ENCODE measurements at places on chromosomes 7 and 10.

DNA sequence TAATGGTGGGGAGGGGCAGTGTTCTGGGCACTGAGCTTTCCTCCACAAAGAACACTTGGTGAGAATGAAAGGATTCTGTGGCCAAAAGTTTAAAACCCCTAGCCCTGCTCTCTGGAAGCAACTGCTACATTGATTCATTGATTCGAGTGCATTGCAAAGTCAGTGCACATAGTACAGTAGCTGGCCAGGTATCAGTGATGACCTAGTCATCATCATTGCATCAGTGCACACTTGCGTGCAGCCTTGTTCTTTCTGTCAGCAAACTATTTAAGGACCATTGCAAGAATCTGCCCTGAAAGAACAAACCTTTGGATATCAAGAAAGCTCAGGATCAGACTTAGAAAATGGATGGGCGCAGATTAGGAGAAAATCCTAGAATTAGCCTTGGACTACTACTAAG is 47.4 kb downstream of the CUL1 start:
- no peak for DNase-seq

DNA sequence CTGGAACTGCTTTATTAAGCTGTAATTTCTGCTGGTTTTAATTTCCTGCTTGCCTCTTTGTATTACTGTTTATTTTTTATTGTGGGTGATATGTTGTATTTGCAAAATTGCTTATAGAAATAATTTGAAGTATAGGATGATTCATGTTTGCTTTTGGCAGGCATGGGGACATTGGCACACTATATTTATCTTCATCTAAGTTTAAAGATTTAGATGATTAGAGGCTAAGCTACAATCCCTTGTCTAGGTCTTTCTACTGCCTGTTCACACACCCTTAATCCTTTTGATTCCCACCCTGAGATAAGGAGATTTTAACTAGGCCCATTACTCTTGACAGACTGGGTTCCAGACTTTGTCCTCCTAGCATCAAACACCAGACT is 182.8 kb upstream of the KAT6B start:
- no peak for DNase-seq

GRCh38 chr10:10830293-10830986 is 187.2 kb upstream of the CELF2 start:
- no peak for DNase-seq

GRCh38 chr10:82377608-82378007 is 502.6 kb downstream of the NRG3 start:
- DNase-seq: peak; percentile 19

DNA sequence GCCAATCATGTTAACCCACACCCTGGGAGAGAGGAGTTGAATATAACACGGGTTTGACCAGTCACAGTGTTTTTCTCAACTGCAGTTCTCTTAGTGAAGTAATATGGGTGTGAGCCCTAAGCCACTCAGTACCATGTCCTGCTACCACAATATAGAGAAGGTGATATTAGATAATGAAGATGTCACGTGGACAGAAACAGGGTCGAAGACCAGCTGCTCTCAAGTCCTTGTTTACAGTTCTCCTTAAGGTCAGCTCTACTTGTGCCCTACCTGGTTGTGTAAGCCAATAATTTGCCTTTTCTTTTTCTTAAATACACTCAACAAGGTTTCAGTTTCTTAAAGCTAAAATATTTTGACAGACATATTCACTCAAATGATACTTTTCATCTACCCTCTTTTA is 128.3 kb upstream of the POT1 start:
- no peak for DNase-seq

- DNase-seq: no peak
Observed at GRCh38 chr7:10116511-10116910, 857.2 kb upstream of the PHF14 start.

DNA sequence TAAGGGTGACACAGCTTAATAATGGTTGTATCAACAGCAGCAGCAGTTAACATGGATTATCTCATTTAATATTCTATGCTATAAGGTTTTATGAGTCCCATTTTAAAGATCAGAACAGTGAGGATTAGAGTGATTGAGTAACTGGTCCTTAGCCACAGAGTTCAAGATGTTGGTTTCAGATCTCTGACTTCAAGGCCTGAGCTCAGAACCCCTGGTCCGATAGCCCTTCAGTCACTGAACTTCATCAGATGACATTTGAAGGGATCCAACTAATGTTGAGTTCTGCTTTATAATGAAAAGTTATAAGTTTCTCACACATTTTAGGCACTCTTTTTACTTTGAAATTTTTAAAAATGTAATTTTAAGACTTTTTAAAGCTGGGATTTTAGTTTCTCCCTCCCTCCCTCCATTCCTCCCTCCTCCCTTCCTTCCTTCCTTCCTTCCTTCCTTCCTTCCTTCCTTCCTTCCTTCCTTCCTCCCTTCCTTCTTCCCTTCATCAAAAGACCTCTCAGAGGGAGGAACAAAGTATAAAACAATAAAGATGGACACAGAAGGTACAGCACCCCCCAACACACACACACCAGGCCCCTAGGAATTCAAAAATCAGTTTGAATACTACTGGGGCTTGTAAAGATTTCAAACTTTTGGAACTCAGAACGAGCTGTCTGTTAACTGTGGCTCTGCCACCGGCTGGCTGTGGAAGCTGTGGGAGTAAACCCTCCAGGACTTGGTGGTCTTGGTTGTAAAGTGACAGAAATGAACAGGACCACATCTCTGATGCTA is 206.9 kb upstream of the AGK start:
- DNase-seq: no peak

DNA sequence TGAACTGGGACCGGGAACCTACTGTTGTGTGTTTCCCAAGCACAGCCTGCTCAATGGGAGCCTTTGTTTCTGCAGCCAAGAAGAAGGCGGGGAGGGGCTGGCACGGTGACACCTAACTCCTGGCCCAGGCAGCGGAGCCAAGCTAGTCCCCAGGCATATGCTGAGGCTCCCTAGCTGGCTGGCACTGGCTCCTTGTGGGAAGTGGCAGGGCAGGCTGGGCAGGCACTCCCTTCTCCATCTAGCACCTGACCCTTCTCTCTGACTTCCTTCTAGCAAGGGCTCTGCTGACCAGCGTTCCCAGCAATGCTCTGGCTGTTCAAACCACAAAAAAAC is 325.0 kb downstream of the PLXNA4 start:
- DNase-seq: no peak

- DNase-seq: no peak
Observed at GRCh38 chr10:123391275-123392028, 237.2 kb downstream of the BUB3 start.

GRCh38 chr7:54841772-54842697 is 83.0 kb upstream of the SEC61G start:
- DNase-seq: peak; percentile 44

DNA sequence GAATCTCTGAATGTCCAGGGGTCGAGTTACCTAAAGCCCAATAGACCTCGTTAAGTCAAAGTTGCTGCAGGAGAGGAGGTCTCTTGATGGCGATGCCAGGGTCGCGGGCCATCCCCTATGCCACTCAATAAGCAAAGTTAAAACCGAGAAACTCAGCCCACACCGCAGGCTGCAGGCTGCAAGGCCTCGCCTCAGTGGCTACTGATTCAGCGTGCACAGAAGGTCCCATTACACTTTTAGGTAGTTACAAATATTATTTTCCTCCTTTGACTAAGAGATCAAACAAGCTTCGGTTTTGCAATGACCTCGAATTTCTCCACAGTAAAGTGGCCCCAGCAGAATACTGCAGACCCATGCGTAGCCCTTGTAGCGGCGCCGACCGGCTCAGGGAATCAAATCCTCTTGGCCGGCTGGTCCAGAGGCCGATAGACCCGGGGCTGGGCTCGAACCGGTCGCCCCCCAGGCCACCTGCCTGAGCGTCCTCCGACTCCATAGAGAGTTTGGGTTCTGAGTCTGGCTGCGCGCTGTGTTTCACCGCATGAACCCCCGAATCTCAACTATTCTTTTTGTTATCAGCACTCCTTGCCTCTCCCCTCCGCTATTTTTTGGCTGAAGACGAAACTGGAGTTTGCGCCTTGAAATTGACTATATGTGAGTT is 2.3 kb downstream of the C1QL3 start:
- no peak for DNase-seq

DNA sequence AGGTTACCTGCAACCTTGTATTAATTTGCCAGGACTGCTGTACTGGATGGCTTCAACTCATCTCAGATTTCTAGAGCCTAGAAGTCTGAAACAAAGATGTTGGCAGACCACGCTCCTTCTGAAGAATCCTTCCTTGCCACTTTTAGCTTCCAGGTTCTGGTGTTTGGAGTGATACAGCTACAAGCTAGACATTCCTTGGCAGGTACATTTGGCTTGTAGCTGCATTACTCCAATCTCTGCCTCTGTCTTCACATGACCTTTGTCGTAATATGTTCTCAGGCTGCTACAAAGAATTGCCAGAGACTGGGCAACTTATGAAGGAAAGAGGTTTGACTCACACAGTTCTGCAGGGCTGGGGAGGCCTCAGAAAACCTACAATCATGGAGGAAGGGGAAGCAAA is 146.3 kb downstream of the GALNT17 start:
- DNase-seq: no peak

DNA sequence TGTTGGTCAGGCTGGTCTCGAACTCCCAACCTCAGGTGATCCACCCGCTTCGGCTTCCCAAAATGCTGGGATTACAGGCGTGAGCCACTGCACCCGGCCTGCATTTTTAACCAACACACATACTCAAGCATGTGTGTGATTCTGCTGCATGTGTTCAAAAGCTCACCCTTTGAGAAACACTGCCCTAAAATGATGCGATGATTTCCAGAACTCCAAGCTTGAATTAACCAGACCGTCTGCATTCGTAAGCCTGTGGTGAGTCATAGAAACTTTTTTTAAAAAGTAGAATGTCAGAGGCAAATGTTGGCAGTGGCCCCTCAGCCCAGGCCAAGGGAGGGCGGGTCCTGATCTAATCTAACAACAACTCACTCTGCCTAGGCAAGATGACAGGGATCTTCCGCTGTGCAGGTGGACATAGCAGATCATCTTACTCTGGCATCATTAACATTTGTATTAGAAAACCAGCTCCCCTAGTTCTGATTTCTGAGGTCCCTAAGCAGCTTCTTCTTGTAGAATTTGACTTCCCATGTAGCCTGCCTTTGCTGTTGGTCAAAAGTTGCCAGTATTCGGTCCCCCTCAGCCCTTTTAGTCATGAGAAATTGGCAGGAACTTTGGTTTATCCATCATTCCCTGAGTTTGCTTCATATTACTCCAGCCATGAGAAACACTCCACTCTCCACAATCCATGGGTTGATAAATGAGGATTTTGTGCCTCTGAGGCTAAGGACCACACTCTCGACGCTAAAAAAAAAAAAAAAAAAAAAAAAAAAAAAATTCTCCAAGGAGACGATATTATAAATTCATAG is 190.4 kb downstream of the SKIDA1 start:
- DNase-seq: no peak

- DNase-seq: no peak
Observed at GRCh38 chr10:90923111-90923731, 2.3 kb upstream of the ANKRD1 start.

DNA sequence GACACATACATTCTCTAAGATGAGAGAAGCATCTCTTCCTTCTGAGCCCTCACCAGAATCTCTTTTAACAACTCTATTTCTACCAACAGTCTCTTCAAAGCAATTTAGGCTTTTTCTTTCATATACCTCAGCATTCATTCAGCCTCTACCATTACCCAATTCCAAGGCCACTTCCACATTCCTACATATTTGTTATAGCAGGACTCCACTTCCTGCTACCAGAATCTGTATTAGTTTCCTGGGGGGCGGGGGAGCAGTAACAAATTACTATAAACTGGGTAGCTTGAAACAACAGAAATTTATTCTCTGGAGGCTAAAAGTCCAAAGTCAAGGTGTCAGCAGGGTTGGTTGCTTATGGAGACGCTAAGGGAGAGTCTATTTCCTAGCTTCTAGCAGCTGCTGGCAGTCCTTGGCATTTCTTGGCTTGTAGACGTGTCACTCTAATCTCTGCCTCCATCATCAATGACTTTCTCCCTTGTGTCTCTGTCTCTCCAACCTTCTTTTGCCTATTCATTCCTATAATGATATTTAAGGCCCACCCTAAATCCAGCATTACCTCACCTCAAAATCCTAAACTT is 7.4 kb downstream of the PRPS1L1 start:
- no peak for DNase-seq

DNA sequence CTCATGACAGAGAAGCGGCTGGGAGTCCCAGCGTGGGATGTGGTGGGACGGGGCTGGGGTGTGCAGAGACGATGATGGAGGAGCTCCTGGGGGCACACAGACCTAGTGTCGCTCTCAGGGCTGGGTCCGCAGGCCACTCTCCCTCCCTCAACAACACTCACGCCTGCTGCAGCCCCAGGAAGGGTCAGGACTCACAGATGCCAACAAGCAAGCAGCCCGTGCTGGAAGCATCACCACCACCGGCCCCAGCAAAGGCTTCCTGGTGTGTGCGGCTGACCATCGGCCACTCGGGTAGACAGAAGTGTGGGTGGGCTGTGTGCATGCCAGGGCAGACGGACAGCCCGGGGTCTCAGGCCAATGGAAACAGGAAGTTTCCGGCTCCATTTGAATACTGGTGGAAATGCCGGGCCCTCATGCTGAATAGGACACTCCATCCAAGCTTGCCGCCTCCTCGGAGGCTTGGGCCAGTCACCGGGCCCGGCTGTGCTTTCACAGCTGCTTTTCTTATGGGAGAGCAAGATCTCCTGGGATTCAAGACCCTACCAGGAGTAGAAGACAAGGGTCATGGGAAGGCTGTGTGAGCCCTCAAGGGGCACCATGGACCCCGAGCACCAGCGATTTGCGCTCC is 178.1 kb downstream of the ELFN1 start:
- no peak for DNase-seq

DNA sequence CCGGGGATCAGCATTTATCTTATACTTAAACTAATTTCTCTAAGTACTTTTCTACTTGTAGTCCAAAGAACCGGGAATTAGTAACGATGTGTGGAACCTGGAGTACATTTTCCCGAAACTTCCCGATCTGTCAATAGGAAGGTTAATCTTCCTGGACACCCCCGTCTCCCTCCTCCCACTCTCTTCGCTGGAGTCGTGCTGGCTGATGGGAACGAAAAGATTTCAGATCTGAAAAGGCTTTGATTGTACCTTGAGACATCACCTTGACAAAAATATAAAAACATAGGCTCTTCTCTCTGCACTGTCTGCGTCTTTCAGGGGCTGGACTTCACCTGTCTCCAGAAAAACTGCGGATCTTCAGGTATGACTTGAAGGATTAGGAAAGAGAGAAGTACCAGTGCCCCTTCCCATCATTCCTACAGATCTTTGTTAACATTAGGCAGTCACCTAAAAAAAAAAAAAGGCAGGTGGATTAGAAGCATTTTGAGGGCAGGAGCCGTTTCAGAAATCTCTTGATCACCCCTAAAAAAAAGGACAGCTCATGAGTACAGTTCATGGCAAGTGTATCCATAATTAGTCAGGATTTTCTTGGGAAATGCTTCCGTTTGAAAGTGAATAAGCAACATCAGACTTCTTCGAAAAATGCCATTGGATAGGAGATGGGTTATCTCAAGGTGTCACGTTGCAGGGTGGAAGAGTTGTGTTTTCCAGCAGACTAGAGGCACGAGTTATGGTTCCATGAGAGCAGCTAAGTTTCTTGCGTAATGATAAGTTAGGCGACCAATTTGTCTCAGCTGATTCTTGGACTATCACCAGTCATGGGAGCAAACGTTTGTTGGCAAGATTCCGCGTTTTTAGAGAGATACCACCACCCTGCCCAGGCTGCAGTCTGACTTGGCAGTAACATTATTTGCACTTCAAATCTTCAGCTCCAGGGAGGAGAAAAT is 7.8 kb upstream of the BAMBI start:
- no peak for DNase-seq

GRCh38 chr7:84469034-84469433 is 274.4 kb upstream of the SEMA3A start:
- DNase-seq: no peak
